ENCODE measurements at places on chromosomes 7 and 10.

DNA sequence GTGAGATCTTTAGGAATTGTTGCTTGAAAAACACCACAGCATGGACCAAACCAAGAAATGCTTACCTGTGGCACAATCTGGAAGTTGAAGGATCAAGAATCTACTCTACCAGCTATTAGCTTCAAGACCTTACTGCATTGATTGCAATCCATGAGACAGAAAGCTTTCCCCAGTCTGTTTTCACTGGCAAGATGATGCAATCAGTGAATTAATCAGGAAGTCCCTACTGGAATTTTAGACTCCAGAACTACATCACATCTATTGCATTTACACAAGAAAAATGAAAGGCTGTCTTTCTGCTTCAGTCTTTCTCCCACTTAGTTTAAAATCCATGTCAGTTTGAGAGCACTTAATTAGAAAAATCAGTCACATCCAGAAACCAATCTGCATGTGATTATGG lies 191.7 kb downstream of the TFEC start:
- no peak for DNase-seq

- no peak for DNase-seq
These were observed 10.7 kb upstream of the KPNA7 start for GRCh38 chr7:99218406-99219184.

GRCh38 chr7:151252961-151253711 lies 4.6 kb upstream of the SMARCD3 start:
- no peak for DNase-seq

DNA sequence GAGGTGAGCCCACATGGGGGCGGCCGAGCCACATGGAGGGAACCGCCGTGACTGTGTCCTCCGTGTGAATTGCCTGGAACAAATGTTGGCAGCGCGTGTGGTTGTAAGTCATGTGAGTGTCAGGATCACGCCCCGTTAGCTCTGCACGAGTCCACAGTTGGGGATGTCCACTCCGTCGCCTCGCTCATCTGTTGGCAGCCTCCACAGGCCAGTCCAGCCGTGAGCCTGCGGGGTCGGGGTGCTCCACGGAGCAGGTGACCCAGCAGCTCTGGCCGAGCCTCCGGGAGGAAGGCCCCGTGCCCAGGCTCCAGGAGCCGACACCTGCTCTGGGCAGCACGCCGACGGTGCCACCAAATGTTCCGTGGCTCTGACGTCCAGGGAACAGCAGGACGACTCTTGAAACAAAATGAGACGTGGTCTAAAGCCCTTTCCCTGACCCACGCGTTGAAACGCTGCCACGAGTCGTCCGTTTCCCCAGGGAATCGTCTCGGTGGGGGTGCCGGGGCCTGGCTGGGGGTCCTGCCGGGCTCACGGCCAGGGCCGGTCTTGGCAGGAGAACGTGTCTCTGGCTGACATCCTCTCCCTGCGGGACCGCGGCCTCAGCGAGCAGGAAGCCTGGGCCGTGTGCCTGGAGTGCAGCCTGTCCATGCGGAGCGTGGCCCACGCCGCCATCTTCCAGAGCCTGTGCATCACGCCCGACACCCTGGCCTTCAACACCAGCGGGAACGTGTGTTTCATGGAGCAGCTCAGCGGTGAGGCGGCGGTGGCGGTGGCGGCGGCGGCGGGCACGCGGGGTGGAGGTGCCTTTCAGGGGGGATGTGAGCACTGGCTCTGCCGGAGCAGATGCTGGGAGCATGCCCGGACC lies 7.0 kb downstream of the KNDC1 start:
- no peak for DNase-seq

DNA sequence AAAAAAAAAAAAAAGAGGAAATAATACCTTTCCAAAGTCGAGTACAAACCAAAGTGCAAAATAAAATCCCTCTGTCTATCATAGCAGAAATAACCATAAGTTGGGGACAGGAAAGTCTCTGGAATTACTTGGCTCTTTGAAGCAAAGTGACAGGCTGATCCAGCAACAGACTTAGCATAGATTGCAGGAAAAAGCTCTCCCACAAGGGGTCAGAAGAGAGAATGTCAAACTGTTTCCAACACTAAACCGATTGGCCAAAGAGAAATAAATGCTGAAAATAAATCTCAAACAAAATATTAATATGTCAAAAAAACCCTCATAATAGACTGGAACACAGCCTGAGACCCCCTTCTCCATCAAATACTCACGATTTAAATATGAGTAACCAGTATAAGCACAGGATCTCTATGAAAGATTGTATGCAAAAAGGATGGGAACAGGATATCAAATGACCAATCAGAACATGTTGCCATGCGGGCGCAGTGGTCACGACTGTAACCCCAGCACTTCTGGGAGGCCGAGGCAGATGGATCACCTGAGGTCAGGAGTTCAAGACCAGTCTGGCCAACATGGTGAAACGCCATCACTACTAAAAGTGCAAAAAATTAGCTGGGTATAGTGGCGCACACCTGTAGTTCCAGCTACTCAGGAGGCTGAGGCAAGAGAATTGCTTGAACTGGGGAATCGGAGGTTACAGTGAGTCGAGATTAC lies 1000.7 kb upstream of the LRRN3 start:
- peak; percentile 37 for DNase-seq

- no peak for DNase-seq
These were observed 231.7 kb upstream of the CNTNAP2 start for GRCh38 chr7:145884716-145885514.

Measured in HepG2 (cell line).